ENCODE measurements at places on chromosomes 1 and 21.

DNA sequence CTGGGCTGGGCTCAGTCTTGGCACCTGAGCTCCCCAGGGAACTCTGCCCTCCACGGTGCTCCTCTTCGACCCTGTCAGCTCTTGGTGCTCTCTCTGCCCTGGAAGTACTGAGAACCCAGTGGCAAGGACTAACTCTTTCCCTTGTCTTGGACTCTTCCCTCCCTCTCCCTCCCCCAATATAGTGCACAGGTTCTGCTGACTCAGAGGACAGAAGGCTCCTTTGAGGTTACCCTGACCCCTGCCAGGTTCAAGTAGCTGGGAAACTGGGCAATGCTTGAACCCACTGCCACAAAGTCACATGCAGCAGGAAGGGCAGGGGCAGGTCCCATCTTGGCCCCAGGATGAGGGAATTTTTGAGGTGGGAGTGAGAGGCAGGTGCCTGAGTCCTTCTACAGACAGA is 20.3 kb downstream of the KCNQ4 start:
- no peak for DNase-seq

- peak; percentile 57 for DNase-seq
Observed at GRCh38 chr1:64898107-64898861, 68.1 kb downstream of the JAK1 start.

GRCh38 chr1:22673486-22674409 is 20.7 kb downstream of the C1QB start:
- peak; percentile 46 for DNase-seq

GRCh38 chr1:27770293-27770830 is 2.7 kb upstream of the STX12 start:
- no peak for DNase-seq

DNA sequence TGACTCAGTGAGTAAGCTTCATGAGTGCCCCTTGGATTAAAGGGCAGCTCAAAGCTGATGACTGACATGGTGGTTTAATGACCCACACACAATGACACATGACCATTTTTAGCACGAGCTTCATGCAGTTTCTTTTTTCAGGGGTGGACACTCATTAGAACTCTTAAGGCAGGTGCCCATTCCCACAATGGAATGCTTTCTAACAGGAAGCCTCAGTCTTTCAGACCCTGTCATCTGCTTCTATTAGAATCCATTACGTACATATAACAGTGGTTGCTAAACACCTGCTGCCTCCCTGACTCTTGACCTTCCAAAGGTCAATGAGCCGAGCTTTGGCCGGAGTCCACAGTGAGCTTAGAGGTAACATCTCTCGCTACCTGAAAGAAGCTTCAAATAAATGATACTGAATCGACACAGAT is 27.4 kb downstream of the AKNAD1 start:
- DNase-seq, result no peak

DNA sequence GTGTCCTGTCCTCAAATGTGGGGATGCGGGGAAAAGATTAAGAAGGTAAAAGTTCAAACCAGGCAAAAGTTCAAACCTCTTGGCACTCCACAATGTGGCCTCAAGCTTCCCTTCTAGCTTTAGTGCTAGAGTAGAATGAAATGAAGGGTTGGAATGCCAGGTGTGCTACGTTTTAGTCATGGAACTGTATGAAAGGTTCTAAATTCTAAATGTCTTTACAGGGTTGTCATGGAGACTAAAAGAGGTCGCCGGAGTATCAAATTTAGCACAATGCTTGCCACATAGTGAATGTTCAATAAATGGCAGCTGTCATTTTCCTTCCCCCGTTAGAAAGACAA is 57.2 kb upstream of the LRRC8D start:
- DNase-seq, result no peak

GRCh38 chr1:24966724-24967346 is 36.8 kb upstream of the RUNX3 start:
- DNase-seq, result no peak

- no peak for DNase-seq
Observed at GRCh38 chr1:113993072-113993471, 13.8 kb downstream of the OLFML3 start.

- DNase-seq, result no peak
Observed at GRCh38 chr1:221025501-221025900, 146.3 kb downstream of the HLX start.

DNA sequence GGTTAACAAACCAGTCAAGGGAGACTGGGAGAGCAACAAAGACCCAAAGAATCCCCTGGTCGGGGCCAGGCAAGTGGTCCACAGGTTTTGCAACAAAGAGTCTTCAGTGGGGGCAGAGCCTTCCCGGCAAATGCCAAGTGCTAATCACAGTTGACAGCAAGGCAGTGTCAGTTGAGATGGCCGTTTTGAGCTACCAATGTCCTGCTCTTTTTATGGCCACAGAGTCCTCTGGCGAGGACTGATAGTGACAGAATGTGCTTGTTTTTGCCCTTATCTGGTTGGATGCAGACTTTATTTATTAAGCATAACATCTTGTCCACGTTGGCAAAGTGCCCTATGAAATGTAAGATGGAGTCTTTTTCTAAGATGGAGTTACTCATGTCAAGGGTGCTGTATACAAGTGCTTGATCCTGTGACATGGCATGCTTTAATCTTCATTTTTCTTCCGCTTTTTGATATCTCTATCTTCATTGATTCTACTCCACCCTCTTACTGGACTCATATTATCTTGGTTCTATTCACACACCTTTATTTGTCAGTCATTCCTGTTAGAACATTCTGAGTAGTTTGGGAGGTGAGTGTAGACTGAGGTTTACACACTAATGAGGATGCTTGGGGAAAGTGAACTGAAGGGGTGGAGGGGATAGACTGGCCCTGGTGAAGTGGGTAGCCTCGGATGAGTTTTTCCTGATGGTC is 51.8 kb downstream of the KCNK1 start:
- DNase-seq, result no peak

- DNase-seq, result no peak
Observed at GRCh38 chr21:40041446-40041845, 174.2 kb downstream of the PCP4 start.

DNA sequence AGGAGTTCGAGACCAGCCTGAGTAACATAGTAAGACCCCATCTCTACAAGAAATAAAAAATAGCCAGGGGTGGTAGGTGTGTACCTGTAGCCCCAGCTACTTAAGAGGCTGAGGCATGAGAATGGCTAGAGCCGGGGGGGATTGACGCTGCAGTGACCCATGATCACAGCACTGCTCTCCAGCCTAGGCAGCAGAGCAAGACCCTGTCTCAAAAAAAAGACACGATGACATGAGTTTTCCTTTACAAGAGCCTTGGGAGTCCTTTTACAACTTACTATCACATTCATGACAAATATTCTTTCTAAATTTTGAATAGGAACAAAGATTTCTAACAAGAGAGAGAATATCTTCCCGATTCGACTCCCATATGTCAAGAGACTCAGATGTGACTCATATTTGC is 3.3 kb upstream of the BRWD1 start:
- DNase-seq, result no peak

DNA sequence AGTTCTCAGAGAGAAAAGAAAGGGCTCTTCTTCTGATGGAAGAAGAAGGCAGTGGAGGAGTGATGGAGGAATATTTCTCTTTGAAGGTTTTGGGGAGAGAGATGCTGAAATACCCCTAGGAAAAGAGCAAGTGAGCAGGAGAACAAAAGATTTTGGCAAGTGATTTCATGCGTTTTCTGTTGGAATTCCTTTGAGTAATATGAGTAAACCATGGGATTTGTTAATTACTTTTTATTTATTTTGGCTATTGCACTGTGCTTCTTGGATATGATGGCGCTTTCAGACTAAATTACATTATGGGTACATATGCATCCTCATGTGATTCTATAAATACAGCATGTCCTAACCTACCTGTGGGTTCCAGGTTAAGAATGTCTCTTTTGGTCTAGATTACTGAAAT is 210.1 kb upstream of the PTGFR start:
- no peak for DNase-seq

GRCh38 chr1:28144203-28145135 is 32.0 kb downstream of the PTAFR start:
- no peak for DNase-seq

DNA sequence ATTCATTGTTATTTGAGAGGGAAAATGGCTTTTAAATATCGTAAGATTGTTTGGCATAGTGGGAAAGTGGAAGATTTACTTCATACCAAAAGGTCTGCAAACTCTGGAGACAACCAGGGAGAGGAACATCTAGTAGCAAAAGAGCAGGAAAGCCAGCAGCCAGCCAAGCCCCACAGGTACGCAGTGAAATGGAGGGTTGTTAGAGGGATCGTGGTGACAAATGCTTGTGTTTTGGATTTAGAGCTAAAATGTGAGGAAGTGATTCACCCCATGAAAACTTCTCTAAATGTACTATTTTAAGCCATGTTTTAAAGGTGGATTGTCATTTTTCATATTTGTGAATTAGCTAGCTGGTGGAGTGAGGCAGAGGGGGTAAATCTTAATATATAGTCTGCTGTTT is 69.3 kb downstream of the RPS6KC1 start:
- DNase-seq, result no peak

DNA sequence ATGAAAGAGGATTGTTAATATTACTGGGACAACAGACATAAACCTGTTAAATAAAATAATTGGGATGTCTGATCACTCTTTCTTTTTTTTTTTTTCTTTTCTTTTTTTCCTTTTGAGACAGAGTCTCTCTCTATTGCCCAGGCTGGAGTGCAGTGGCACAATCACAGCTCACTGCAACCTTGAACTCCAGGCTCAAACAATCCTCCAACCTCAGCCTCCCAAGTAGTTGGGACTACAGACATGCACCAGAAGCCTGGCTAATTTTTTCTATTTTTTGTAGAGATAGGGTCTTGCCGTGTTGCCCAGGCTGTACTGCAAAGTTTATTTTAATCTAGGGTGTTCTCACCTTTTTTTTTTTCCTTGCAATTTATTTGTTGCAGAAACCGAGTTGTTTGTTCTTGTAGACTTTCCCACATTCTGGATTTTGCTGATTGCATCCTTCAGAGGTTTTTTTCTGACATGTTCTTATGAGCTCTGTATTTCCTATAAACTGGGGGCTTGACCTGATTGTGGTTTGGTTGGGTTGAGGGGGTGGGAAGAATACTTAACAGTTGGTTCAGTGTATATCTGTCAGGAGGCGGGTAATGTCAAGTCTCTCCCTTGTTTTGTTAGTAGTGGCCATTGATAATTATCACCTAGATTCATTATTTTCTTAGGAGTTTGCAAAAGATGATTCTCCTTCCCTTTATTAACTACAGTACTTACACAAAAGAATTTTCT is 125.2 kb downstream of the MAST2 start:
- no peak for DNase-seq

DNA sequence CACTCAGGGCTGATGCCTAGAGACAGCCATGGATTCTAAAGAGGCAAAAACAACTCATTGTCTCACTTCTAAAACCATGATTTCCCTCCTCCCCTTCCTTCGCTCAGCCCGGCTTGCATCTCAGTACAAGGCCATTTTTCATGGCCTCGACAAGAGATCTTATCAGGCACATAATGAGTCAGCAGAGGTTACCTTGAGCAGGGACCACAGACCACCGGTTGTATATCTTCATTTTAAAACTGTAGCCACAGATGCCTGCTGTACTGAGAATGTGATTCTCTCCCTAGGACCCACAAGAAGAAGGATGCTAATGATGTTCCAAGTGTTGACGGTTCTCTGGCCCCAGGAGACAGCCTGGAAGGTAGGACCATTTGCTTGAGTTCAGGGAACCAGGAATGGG is 331.9 kb downstream of the AJAP1 start:
- DNase-seq, result no peak

DNA sequence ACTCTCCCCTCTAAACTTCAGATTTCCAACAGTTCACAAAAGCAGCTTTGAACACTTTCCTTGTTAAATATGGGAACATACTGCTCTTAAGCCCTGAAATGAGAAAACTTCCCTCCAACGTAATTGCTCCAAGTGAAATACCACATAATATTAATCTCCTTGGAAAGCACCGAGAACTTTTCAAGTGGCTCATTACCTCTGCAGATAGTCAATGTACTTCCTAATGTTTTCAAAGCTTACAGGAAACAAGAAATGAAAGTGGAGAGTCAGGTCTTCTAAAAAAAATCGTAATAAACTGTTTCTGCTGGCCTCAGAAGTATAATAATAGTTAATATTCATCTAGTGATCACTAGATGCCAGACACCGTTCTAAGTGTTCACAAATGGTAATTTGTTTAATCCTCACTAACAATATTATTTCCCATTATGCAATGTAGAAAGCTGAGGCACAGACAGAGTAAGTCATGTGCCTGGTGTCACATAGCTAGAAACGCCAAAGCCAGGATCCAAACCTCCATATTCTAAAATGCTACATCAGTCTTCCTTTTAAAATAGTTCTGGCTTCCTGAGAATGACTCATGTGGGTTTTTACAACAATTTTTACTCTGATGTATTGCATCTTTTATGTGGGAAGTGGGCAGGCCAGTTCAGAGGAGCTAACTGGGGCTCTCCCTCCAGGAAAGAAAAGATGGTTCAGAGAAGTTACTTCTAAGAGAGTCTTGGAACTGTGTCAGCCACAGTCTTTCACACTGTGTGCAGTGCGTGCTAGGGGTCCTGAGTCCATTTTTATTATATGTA is 177.2 kb downstream of the PLPPR4 start:
- no peak for DNase-seq

DNA sequence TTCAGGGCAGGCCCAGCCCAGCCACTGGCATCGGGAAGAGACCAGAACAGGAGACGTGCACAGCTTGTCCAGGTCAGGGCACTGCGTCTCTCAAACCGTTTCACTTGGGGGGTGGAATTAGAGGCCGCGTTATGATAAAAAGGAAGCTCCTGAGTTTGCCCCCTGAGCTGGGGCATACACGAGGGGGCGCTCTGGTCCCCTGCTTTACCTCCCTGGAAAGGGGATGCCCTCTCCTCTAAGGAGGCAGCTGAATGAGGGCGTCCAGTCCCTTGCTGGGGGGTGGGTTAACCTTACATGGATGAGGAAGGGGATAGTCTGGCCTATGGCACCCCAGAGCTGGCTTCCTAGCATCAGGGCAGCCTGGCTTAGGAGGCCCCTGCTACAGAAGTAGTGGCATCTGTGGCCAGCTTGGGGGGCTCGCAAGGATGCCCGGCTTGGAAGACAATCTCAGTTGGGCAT is 2.3 kb downstream of the MYOG start:
- DNase-seq, result no peak

DNA sequence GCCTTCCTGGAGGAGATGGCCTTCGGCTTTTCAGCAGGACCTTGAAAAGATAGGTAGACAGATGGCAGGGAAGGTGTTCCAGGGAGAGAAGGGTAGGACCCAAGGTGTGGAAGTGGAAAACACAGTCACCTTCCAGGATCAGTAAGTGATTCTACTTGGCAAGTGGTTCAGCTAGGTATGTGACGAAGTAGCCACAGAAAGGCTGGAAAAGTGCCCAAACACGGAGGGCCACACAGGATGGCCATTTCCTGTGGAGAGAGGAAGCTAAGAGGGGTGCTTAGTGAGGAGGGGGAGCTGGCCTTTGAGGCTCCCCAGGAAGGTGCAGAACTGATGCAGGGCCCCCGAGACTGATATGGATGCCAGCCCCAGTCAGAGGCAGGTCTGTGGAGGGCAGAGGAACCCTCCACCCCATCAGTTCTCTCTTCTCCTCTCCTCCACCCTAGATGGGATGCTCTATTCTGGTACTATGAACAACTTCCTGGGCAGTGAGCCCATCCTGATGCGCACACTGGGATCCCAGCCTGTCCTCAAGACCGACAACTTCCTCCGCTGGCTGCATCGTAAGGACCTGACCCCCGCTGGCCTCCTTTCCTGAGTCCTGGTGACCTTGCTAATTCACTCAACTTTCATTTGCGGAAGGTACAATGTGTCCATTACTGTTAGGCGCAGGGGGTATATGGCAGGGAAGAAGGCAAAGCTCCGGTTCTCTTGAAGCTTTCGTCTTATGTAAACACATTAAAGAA is 6.8 kb downstream of the SEMA4A start:
- no peak for DNase-seq

Measured in NCI-H1694 (cell line).